ENCODE measurements at places on chromosomes 1 and 21.

GRCh38 chr1:86705665-86705985, 1.2 kb downstream of the SH3GLB1 start:
- no peak for DNase-seq

- no peak for DNase-seq
Measured at GRCh38 chr1:166511761-166512160, 327.5 kb upstream of the POGK start.

DNA sequence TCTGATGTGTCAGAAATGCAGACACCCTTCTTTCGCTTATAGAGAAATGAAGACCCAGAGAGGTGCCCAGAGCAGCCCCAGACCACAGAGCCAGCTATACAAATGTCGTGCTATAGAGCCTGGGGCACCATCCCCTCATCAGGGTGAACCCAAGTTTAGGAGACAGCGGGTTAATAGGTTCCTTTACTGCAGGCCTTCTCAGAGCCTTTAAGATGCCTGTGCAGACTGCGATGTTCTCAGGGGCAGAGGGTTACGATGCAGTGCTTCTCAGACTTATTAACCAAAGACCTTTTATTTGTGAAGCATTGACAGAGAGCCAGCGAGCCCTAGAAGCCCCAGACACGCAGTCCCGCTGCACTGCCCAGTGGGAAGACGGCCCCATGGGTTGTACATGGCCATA, 46.9 kb downstream of the STPG1 start:
- DNase-seq = no peak

GRCh38 chr1:200274116-200274515, 135.7 kb downstream of the ZNF281 start:
- DNase-seq = no peak

GRCh38 chr1:221643404-221644144, 98.3 kb downstream of the DUSP10 start:
- DNase-seq = no peak

DNA sequence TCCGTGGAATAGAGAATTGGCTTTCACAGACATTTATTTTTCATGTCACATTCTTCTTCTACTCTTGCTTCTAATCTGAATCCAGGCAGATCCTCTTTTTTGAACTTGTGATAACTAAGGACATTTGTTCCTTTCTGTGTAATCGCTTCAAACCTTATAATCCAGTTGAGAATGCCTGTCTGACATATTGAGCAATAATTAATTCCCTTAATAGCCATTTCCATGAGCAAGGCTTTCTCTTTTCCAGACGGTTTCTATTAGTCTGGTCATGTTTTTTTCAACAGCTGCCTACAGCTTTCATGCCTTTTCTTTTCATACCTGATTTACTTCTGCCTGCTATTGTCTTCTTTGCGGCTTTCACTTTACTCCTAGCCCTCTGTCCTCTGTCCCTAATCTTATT, 163.4 kb downstream of the CYYR1 start:
- DNase-seq = no peak

GRCh38 chr1:29120947-29121485, 2.7 kb downstream of the TMEM200B start:
- no peak for DNase-seq

GRCh38 chr1:241533326-241534115, 1.3 kb downstream of the KMO start:
- DNase-seq = no peak

DNA sequence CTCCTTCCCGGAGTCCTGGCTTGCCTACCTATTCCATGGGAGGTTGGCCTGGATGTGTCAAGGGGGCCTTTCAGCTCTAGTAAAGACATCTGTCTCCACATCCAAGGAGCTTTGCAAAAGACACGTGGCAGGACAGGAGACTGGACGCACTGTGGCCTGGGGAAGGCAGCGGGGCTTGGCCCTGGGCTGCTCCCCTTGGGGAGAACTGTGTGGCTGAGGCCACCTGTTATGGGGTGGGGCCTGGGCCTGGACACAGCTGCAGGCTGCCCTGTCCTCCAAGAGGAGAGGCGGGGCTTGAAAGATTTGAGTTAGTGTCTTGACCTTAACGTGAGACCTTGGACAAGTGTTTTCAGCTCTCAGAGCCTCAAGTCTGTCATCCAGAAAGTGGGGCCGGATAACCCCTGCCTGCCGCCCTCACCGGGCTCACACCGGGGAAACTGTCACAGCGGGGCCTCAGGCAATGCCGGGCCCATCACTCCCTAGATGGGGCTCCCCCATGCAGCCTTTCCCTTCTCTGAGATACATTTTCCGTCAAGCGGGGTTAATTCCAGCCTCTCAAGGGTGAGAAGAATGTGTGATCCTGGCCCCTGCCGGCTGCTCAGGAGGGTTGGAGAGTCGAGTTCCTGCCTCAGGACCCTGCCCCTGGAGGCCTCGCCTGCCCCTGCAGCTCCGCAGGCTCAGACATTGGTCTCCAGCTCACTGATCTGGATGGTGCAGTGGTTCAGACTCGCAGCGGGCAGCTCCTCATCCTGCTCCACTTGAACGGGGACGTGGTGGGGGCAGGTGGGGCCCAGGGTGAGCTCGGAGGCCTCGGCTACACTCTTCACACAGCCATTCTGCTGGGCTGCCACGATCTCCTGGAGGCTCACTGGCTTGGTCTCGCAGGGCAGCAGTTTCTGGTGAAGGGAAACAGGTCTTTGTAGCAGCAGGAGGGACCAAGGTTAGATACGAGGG, 25.6 kb downstream of the PODN start:
- no peak for DNase-seq

DNA sequence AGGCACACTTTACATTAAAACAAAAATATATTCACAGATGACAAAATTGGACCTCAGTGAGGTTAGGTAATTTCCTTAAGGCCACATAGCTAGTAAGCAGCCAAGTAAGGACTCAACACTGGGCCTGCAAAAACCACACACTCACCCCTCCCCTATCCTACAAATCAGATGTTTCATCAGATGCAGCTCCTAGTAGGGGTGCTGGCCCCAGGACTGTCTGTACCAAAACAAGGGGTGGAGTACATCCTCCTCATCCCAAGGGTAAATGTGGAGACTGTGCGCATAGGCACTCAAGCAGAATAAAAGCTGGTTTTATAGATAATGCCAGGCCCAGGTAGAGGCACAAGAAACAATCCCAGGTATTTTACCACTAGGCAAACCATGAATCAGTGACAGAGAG, 25.7 kb downstream of the URB1 start:
- no peak for DNase-seq

DNA sequence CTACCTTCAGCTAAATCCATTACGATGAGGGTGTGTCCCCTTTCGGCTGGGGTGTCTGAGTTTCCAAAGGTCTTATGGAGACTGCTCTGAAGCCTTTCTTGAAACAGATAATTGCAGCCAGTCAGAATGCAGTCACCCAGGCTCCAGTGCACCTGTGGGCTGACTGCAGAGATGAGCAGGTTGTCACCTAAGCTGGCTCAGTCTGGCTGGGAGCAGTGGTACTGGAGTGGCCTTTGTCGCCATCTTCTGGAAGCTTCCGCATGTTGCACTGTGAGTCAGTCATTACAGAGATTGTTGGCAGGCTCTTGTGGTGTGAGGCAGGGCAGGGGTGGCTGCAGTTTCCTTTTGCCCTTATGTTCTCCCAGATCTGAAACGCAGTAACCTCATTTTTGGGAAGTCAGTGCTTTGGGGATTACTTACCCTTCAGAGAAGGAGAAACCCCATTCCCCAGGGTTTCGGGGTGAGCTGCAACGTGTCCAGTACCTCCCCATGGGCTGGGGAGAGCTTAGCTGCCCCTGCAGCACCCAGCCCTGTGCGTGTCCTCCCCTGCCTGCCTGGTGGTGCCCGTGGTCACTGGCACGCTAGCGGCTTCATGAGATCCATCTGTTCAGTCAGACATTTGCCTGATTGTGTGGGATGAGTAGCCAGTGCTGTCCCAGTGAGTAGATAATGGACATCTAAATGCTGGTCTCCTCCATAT, 48.0 kb downstream of the SMYD2 start:
- DNase-seq = peak; percentile 18

- DNase-seq = no peak
Measured at GRCh38 chr1:222920169-222920568, 105.3 kb downstream of the DISP1 start.

DNA sequence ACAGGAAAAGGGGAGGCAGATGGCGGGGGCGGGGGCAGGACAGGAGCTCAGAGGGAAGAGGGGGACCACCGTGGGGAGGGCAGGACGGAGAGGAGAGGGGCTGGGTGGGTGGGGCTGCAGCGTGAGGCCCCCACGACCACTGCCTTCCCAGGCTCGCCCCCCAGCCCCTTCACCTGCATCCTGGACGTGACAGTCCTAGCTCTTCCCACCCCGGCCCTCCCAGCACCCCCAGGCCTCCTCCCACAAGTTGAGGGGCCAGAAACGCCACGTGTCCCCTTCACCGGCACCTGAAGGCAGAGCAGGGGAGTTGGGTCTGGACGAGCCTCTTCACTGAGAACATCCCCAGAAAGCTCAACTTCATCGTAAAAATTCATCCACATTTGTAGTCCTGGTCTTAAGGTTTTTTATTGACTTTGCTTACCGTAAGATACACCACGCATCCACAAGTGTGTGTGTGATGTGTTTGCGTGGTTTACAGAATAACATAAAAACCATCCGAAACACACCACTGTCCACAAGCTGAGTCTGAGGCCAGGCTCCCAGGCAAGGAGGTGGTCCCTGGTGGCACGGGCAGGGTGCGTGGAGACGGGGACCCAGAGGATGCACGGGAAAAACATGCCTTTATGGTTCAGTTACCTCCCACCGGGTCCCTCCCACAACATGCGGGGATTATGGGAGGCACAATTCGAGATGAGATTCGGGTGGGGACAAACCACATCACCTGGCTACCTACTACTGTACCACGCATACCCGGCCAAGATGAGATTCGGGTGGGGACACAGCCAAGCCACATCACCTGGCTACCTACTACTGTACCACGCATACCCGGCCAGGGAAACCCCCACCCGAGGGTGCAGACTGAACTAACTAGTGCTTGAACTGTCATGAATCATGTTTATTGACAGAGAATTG, 13.9 kb upstream of the COL18A1 start:
- no peak for DNase-seq

GRCh38 chr1:171769754-171770153, 11.7 kb upstream of the METTL13 start:
- no peak for DNase-seq

- no peak for DNase-seq
Measured at GRCh38 chr1:117466761-117467160, 99.5 kb downstream of the MAN1A2 start.

DNA sequence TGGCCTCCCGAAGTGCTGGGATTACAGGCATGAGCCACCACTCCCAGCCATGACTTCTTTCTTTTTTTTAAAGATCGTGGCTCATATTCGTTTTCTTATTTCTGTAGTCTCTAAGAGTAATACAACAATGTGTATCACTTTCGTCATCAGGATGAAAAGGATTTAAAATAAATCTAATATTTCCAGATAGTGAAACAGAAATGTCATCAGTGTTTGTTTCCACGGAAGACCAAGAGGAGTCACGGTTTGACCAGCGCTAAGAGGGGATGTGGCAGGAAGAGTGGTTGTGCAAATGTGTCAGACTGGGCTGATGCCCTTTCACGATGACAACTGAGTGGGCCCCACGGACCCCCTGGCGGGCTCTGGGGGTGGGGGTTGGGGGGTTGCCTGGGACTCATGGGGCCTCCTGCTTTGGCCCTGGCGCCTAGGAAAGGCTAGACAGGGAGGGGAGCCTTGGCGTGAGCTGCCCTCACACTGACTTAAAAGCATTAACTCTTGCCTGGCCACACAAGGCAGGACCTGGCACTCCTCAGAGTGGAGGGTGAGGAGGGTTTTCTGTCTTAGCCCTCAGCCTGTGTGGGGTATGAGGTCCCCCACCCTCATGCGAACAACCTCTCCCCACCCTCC, 8.4 kb downstream of the SOX13 start:
- no peak for DNase-seq

DNA sequence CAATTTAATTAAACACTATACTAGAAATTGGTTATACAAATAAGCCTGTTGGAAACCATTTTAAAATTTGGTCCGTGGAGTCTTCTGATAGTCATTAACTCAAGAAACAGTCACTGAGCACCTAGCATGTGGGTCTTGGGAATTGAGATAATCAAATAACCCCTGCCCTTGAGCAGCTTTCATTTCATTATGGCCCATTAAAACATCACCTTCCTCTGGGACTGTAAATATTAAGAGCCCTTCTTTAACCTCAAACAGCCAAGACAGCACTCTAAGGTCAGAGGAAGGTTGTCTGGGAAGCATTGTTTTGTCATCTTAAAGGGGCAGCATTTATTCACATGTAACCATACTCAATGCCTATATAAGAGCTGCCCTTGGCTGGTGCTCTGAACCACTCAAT, 610.3 kb upstream of the USP24 start:
- no peak for DNase-seq

DNA sequence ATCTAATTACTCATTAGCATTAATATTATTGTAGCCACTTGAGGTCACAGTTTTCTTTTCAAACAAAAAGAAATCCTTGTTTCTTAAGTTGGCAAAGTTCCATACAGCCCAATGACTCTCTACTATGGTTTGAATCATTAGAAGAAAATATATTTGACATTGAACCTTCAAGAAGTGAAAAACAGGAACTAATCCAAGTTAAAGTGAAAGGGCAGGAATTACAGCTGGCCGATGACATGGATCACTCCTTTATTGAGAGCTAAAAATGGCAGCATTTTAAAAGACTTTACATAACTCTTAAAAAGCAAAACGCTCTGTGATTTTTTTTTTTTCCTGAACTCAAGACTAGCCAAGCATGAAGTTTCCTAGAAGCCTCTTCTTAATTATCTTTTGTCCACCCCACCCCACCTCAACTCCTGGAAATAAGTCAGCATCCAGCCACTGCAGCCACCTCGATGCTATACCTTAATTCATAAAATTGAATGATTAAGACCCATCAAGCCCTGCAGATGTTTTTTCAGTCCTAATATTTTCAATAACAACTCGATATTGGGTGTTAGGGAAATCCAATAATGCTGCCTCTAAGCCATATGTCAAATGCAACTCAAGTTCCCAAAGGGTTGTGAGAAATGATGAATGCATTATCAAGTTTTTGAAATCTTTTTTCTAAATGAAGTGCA, 323.1 kb downstream of the HHIPL2 start:
- no peak for DNase-seq

- DNase-seq = no peak
Measured at GRCh38 chr1:207070811-207071210, 17.7 kb downstream of the PFKFB2 start.

GRCh38 chr1:202275061-202275770, 66.5 kb downstream of the UBE2T start:
- DNase-seq = no peak

DNA sequence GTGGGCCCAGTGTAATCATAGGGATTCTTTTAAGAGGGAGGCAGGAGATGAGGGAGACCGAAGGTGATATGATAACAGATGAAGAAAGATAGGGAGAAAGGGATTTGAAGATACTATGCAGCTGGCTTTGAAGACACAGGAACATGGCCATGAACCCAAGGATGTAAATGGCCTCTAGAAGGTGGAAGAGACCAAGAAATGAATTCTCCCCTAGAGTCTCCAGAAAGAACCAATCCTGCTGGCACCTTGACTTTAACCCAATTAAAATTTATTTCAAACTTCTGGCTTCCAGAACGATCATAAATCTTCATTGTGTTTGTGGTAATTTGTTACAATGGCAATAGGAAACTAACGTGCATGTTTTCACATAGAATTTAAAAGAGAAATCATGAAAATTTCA, 95.0 kb upstream of the GORAB start:
- no peak for DNase-seq

- no peak for DNase-seq
Measured at GRCh38 chr1:56330391-56331026, 248.9 kb downstream of the PLPP3 start.

- DNase-seq = no peak
Measured at GRCh38 chr1:156157506-156157905, 4.1 kb downstream of the SEMA4A start.
